Myocyte (in vitro differentiated cells): ENCODE measurements at places on chromosomes 1 and 21. TPM values are rescaled to one million over a fixed set of nuclear protein-coding genes. Genes with fewer than 3 reads are reported as not detected.

DNA sequence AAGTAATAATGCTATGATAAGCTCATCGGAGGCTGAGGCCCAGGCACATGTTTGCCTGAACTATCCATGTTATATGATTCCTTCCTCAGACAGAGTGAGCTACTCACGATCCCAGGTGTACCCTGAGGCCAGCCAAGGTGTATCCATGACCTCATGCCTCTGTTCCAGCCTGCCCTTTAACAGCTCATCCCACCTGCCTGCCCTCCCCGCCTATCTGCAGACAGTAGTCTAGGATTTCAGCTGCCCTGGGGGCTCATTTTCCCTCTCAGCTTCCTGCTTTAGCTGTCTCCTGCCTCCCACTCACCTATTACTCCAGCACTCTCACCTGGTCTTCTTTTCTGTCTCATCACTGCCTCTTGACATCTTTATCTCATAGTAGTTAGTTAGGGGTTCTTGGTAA is 1.9 kb upstream of the IL24 start:
- no peak for DNase-seq

- no peak for DNase-seq
Measured at GRCh38 chr1:193079187-193079586, 19.8 kb downstream of the RO60 start.

DNA sequence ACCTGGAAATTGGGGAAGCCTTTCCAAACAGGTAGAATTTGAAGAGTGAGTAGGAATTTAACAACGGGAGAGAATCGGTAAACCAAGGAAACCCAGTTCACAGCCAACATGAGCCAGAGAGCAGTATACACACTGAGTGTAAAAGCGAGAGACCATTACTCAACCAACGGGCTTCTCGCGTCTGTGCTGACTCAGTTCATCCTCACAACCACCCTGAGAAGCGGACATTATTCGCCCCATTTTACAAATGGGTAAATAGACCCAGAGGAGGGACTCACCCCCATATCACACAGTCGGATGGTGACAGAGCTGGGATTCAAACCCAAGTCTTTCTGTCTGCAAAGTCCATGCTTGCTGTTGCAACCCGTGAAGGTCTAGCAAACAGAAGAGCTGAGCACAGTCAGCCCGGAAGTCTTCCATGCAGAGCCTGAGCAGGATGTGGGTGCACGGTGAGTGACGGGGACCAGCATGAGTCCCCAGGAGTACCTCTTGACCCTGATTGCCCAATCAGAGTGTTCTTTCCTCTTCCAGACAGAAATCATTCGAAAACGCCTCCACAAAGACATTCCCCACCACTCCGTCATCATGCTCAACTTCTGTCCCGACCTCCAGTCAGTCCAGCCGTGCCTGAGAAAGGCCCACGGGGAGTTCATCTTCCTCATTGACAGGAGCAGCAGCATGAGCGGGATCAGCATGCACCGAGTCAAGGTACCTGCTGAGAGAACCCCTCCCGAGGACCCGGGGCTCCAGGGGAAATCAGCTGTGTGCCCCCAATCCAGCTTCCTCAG is 32.3 kb downstream of the VWA5B1 start:
- no peak for DNase-seq

DNA sequence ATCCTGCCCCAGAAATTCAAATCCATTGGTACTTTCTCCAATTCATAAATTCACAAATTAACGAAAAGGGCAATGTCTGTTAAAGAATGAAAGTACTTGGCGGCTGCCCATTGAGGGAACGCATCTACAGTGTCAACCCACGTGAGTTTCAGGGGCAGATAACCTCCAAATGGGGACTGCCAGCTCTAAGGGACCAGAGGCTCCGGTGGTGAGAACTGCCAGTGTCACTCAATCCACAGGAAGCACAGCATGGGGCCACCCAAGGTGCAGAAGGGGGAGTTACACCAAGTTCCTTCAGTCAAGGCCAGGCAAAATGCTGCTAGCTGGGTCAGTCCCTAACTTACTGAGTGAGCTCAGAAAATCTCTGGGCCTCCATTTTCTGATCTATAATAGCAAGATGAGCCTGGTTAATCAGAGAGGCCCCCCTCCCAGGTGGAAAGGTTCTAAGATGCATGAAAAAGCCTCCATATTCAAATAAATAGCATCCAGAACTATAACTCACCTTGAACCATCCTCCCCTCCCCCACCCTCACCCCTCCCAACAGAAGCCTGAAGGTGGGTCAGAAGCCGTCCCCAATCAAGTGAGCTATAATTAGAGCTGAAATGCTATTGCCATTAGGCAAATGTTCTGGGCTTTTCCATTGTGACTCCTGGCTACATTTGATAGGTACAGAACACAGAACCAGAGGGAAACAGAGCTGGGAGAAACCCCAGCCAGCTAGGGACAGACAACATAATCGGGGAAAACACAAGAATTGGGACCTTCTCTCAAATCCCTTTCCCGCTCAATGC is 41.7 kb downstream of the LRP8 start:
- no peak for DNase-seq

- DNase-seq: no peak
Measured at GRCh38 chr1:41631154-41631553, 146.7 kb upstream of the EDN2 start.

- no peak for DNase-seq
Measured at GRCh38 chr1:38062361-38063288, 16.0 kb upstream of the POU3F1 start.

DNA sequence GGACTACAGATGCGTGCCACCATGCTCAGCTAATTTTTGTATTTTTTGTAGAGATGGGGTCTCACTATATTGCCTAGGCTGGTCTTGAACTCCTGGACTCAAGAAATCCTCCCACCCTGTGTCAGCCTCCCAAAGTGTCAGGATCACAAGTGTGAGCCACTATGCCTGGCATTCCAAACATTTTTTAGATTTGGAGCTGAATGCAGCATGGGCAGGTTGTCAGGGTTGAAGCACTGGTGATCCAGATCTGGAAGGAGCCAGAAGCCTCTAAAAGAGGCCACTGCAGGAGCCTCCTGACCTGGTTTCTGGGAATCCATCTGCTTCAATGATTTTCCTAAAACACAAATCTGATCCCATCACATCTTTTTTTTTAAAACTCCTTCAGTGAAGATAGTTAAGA is 1.8 kb upstream of the CTPS1 start:
- no peak for DNase-seq

DNA sequence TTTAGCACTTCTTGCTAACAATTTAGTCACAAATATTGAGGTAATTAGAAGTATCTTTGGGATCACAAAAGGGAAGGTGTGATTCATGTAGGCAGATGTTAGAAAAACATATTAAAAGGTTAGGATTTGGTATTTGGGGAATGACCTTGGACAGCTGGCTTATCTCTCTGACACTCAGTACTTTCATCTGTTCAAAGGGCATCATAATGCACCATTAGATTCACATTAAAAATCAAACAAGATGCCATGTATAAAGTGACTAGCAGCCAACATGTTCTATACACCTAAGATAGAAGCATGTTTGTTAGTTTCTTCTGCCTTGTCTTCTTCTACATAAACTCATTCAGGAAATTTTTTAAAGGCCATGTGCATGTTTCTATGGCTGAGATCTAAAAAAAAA is 56.5 kb upstream of the ESRRG start:
- DNase-seq: no peak

DNA sequence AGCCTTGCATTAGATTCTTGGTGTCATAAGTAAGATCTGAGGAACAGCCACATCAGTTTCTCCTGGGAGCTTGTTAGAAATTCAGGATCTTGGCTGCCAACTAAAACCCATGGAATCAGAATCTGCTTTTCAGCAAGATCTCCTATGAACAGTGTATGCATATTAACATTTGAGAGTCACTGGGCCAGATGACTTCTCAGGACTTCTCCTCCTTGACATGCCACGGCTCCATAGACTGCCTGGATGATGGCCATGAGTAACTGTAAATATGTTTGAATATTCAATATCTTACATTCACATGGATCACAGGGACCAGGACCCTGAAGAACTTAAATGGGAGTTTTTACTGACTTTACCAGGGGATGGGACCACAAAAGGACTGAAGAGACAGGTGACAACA is 148.0 kb downstream of the HHAT start:
- no peak for DNase-seq

GRCh38 chr1:97186381-97186780 is 464.8 kb downstream of the PTBP2 start:
- no peak for DNase-seq

Gene SERPINC1
- total RNA-seq: not detected in 2 replicates

DNA sequence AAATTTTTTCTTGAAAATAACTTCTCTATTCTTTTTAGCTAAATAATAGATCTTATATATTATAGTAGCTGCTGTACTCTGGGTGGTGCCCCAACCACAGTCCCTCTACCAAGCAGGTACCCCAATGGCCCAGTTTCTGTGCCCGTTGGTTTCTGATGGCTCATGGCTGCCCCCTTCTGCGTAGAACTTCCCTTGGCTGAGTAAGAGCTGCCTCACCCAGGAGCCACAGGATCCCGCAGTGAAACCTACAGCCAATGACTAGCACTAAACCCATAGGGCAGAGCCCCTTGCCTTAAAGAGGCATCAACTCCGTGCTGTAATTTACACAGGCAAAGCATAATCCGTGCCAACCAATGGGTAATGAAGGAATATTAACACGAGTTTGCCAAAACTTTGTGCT is 247.5 kb downstream of the USH2A start:
- DNase-seq: no peak

Gene DNM3
- total RNA-seq: 0.62 and 1.1 TPM in 2 replicates

DNA sequence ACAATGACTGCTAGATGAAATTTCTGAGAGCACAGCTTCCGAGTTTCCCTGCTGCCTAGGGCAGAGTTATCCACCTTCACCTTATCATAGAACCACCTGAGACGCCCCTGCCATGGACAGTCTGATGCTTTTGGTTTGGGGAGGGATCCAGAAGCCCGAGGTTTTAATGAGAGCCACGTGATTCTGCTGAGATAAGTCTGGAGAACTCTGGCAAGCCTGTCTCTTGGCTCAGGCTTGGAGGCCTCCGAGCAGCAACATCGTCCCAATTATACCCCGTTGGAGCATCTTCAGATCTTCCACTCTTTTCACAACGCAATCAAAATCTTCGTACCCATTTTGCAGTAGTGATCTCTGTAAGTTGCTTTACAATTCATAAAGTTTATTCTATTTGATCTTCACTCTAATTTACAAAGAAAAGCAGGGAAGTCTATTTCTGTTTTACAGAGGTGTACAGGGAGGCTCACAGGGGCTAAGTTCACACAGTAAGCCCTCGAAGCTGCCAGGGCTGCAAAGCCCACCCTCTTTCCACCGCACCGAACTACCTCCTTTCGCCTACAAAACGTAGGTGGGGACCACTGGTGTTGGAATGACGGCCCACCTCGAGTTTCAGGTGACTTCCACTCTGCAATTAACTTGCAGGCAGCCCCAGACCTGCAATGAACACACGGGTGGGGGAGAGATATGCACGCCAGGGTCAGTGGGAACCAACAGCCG is 513 bp upstream of the HHAT start:
- no peak for DNase-seq

DNA sequence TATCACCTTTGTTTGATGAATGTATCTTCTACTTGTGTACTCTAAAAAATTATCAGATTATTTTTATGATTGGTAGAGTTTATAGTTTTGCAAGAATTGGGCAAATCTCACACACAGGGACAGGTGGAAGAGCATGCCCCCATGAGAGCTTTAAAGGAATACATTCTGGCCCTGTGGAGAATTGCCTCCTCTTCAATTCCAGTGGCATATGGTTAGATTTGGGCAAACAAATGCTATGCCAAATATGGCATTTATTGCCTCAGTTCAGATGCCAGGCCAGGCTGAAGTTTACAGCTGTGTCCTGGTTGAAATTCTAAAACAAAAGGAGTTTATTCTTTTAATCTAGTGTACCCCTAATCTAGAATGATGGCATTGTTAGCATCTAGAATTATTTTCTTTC is 162.4 kb upstream of the CACYBP start:
- peak; percentile 45 for DNase-seq

- DNase-seq: no peak
Measured at GRCh38 chr1:94798462-94798861, 21.7 kb upstream of the SLC44A3 start.

DNA sequence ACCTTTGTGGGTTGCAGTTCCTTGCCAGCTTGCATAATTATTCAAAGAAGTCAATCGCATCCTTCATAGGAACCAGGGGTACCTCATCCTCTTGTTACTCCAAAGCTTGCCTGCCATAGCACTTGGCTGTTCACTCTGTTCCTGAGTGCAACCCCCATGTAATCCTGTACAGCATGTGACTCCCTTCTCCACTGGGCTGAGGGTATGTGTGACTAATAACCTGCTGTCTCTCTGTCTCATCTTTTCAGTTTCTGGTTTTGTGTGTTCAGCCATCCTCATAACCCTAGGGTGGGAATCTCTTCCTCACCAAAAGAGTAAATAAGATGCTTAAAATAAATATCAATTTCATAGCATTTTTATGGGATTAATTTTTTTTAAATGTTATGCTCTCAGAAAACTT is 351.9 kb downstream of the S1PR1 start:
- no peak for DNase-seq

Gene MYOG
- total RNA-seq: 882 and 1,586 TPM in 2 replicates

- DNase-seq: no peak
Measured at GRCh38 chr1:207070811-207071210, 17.7 kb downstream of the PFKFB2 start.

Gene CLDN17
- not detected in 2 replicates for total RNA-seq

GRCh38 chr1:35857830-35858229 is 25.2 kb upstream of the AGO1 start:
- DNase-seq: peak; percentile 10

DNA sequence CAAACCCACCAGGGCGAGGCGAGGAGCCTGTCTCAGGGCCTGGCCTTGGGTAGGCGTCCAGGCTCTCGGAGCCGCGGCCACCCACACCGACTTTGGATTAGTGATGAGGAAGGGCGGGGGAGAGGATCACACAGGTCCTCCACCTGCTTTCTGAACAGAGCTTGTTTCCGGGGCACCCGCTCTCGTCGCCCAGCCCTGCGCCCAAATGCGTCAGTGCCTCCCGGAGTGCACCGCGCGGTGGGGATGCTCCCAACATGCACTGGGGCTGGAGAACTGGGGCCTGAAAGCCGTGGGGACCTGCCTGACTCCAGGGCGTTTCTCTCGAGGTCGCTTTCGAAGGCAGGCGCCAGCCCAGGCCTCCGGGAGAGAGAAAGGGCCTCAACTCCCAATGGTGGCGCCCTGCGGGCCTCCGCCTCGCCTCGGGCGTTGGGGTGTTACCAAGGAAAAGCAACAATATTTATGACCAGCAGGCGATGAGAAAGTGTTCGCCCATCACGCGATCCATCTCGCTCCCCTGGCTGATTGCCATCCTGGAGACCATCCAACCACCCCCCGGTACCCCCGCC is 8.9 kb upstream of the LHX8 start:
- no peak for DNase-seq

Gene CATSPERE
- total RNA-seq: 0.47 and 0.72 TPM in 2 replicates

DNA sequence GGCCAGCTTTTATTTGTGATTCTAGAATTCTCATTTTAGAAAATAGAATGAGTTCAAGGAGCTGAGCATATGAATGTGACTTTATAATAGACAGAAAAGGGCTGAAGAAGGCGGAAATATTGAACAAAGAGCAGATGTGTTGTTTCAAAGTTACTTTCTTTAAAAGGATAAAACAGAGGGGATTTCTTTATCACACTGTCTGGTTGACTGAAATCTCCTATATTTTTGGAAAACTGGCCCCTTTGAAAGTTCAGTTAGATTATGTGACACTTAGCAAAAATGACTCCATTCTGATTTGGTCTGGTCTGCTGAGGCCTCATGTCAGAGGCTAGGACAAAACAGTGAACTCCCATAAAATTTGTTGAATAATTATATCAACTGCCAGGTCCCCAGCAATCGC is 46.4 kb upstream of the DNAH14 start:
- DNase-seq: no peak
